ENCODE measurements at places on chromosomes 5 and 9. TPM values are rescaled to one million over a fixed set of nuclear protein-coding genes. Genes with fewer than 3 reads are reported as not detected.

SLC35D2 gene
- polyA plus RNA-seq: 46.1 TPM

WNT8A gene
- polyA plus RNA-seq: not detected

CAMK2A gene
- 0.90 TPM for polyA plus RNA-seq

RAPGEF1 gene
- 15.5 TPM for polyA plus RNA-seq

LAMC3 gene
- 13.4 TPM for polyA plus RNA-seq

CAST gene
- 83.2 TPM for polyA plus RNA-seq

DNA sequence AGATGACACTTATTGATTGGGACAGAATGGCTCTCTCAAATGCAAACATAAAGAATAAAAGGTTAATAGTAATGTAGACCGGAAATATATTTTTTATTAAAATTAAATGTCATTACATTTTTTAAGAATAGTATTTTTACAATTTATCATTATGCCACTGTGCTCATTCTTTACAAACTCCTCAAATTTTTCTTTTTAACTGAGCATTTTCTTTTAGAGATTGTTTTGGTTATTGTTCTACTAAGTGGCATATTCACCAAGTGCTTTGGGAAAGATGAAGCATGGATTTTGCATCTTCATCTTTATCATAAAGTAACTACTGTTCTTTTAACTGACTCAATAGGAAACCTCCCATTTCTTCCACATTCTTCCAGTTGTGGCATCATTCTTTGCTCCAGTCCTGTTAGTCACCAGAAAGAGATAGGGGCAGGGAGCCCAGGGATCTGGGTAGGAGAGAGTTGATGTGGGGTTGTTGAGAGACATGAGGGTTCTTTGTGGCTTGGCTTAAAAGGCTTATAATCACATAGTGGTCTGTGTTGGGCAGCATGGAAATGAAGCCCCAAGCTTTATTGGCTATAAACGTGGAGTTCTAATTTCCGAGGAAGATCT is 69.8 kb downstream of the SYK start:
- no peak for DNase-seq

- DNase-seq: no peak
These were observed 67.8 kb downstream of the IRX2 start for GRCh38 chr5:2683720-2684119.

DNA sequence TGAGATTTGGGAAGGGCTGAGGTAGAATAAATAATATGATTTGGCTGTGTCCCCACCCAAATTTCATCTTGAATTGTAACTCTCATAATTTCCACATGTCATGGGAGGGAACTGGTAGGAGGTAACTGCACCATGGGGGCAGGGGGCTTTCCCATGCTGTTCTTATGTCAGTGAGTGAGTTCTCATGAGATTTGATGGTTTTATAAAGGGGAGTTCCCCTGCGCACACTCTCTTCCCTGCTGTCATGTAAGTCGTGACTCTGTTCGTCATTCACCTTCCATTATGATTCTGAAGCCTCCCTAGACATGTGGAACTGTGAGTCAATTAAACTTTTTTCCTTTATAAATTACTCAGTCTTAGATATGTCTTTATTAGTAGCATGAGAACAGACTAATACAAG is 115.5 kb upstream of the STARD4 start:
- no peak for DNase-seq

- no peak for DNase-seq
These were observed 7.1 kb downstream of the NFX1 start for GRCh38 chr9:33297432-33297831.

GRCh38 chr9:127279717-127280285 is 15.2 kb downstream of the GARNL3 start:
- DNase-seq: no peak

DNA sequence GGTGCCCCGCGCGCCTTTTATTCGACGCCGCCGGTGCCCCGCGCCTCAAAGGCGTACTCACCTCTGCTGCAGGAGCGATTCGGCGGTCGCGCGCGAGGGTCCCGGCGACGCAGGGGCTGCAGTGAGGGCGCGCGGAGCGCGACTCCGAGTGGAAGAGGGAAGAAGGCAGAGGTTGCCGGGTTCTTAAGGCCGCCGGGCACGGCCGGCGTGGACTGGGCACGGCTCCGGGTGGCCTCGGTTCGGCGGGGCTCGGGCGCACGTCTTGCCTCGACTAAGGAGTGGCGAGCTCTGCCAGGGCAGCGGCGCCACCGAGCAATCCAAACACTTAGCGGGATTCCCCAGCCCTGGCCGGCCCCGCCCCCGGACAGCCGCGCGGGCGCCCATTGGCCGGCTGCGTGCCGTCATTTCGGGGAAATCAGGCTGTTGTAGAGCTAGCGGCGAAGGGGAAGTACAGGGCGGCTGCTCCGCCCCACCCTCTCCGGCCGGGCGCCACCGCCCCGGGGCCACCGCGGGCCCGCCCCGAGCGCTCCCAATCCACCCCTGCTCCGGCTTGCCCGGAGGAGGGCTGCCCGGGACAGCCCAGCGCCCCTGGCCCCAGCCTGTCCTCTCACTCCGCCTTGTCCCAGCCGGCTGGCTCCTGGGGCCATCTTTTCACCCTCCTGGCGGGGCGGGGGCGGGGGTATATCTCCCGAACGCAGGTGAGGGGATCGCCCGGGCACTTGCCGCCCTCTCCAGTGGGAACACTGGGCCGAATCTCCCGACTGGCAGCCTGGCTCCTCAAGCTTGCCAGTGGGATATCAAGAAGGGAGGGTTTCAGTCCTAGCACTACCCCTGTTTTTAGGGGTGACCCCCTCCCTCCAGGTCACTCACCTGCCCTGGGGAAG is at the start of gene IRF1:
TSS of gene IRF1 (minus strand) at position 290 of the 884 bp plus-strand sequence. CDS start 1,295 bp downstream, outside the sequence.
- DNase-seq: peak; percentile 97

GRCh38 chr5:141084487-141084989 is 9.9 kb upstream of the PCDHB2 start:
- DNase-seq: no peak

DNA sequence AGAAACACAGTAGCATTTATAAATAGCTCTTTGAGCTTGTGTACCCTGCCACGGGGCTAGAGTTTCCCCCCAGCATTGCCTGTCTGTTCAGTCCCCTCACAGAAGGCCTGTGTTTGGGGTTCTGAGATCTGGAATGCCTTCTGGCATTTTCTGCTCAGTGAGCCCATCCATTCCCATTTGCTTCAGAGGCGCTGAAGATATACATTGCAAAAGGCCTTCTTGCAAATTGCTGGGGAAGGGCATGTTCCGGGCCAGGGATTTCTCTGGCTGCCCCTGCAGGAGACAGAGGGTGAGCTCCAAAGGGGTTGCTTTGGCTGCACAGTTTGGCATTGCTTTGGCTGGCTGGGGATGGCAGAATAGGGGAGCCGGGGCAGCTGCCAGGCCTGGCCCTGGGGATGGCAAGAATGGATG is 308.4 kb downstream of the MSX2 start:
- no peak for DNase-seq

- no peak for DNase-seq
These were observed 12.2 kb downstream of the INVS start for GRCh38 chr9:100111235-100111634.

DNA sequence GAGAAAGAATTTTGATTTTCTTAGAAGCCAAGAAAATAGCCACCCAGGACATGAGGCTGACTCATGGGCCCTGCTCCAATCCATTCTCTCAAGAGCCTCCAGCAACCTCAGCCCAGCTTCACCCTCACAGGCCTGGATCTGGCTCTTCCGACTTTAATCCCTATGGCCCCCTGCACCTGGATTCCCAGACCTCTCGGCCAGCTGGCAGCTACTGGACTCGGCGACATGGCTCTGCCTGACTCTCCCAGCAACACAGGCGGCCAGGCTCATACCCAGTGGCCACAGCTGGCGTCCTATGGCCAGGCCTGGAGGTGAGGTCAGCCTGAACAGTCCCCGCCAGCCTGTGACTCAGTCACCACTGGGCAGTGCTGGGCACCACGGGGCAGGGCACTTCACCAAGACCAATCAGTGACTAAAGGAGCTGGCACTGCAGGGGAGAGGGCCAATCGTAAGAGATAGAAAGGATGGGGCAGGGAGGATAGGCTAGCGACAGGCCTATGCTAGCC is 6.2 kb upstream of the PDLIM4 start:
- DNase-seq: no peak

GRCh38 chr9:121612511-121612998 is 38.9 kb upstream of the DAB2IP start:
- no peak for DNase-seq

DNA sequence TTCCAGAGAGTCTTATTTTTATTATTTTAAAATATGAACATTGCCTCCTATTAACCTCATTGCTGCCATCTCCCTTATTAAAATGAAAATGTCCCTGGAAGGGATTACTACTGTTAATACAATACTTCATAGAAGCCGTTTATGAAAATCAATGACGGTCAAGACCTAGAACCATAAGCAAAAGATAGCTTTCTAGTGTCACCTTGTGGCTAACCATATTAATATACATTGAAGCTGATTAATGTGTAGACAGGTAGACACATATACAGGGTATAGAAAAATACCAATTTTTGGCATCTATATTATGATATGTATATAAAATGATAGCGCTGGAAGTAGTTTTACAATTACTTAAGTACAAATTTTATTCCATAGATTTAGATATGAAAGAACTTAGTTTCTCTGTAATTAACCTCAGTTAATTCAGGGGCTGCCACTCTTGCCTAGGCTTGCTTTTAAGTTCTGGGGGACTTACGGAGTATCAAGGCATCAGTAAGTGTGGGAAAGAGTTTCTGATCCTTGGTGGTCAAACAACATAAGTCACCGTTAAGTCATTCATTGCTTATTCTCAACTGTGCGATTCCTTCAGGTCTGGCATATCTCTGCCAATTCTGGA is 2.5 kb upstream of the YTHDC2 start:
- DNase-seq: peak; percentile 67

- DNase-seq: peak; percentile 49
These were observed 68.2 kb downstream of the PHF2 start for GRCh38 chr9:93644397-93645088.

DNA sequence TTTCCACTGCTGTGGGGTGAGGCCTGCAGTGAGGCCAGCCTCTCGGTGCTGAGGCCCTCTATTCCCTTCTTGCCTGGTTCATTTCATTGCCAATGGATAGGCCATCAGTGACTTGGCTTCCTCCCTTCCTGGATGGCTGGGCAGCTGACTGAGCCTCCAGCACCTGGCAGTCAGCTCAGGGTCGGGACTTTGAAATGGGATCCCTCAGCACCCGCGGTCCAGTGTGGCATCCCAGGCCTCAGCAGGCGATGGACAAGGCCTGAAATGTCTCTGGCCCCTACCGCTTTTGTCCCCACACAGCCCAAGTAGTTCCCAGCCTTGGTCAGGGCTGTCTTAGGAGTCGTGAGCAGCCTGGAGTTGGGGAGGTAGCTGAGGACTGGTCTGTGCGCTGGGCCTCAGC is 17.2 kb downstream of the NDST1 start:
- no peak for DNase-seq

- DNase-seq: peak; percentile 32
These were observed 555.5 kb downstream of the CDH9 start for GRCh38 chr5:26482810-26483375.

DNA sequence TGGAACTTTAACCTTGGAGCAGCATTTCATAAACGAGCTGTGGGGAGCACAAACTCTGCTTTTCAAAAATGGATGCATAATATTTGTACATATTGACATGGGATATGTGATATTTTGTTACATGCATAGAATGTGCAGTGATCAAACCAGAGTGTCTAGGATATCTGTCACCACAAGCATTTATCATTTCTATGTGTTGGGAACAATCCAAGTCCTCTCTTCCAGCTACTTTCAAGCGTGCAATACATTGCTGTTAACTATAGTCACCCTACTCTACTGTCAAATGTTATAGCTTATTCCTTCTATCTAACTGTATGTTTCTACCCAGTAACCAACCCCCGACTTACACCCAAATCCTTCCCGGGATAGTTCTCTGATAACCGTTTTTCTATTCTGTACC is 15.0 kb upstream of the C5orf58 start:
- DNase-seq: no peak

- DNase-seq: no peak
These were observed 40.3 kb upstream of the TNFAIP8 start for GRCh38 chr5:119315516-119315949.

DNA sequence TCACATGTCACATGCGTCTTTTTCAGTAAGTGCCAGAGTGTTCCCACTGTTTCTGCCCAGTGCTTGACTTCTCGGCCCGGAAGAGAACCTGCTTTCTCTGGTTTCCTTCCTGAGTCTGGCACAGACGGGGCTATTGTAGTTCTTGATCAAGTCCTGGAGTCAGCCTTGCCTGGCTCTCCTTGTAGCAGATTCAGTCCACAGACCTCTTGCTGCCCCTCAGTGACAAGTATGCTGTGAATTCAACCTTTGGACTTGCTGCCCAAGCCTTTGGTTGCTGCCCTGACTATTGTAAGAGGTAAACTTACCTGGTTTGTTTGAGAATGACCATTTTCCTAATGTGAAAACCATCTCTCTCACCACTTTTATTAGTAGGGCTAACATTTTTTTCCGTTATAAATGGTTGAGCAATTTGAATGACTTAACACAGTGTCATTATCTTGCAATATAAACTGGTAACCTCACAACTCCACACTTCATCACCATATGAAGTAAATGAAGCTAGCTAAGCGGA is 24.7 kb downstream of the ZBTB34 start:
- no peak for DNase-seq

- no peak for DNase-seq
These were observed 47.6 kb downstream of the AQP7 start for GRCh38 chr9:33354651-33355211.

DNA sequence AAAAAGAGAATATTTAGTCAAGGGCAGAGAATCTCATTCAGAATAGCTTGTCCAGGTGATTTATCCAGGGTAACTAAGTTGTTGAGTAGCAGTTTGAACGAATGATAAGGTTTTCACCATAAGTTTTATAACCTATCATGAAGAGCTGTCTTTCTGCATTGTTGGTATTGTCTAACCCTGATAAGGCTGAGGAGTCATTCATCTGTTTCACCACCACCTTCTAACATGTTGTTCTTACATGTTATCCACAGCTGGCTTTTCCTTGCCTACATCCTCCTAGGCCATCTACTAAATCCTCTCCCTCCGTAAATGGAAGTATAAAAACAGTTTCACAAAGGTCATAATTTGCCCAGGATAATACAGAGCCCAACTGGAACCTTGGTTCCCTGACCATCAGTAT is 24.1 kb downstream of the ZNF462 start:
- DNase-seq: no peak

DNA sequence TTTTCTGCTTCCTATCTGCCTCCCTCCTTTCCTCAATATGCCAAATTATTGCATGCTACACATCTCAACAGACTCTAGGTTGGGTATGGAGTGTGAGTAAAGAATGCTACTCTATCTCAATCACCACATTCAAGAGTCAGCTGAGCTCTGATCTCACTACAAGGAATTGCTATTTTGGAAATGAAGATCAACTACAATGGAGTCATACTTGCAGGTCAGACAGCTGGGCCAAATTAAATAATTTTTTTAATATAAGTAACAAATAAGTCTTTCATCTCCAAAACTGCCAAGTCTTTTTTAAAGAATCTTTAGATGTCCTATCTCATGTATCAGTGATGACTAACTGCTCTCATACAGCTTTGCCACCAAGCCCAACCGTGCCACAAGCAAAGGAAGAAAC is 64.0 kb downstream of the DEPDC1B start:
- DNase-seq: no peak

DNA sequence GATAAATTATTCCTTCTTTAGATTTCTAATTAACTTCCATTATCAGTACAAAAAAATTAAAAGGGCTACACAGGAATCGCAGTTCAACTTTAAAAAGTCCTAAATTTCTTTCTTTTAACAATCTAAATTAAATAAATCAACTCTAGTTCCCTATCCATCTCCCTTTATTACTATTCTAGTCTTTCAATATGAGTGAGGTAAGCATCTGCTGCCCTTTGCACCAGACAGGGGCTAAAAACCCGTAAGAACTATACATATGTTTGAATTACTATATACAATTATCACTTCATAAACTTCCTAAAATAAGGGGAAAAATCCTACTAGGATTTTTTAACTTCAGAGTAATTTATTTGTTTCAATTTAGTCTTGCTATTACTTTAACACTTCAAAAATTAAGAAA is 145.6 kb downstream of the SSBP2 start:
- DNase-seq: no peak
